Inflammatory macrophage treated with lipopolysaccharide for 4 hours (primary cell): ENCODE measurements at places on chromosomes 5 and 9.

GRCh38 chr9:89448381-89448780 lies 49.5 kb downstream of the SEMA4D start:
- no peak for DNase-seq

DNA sequence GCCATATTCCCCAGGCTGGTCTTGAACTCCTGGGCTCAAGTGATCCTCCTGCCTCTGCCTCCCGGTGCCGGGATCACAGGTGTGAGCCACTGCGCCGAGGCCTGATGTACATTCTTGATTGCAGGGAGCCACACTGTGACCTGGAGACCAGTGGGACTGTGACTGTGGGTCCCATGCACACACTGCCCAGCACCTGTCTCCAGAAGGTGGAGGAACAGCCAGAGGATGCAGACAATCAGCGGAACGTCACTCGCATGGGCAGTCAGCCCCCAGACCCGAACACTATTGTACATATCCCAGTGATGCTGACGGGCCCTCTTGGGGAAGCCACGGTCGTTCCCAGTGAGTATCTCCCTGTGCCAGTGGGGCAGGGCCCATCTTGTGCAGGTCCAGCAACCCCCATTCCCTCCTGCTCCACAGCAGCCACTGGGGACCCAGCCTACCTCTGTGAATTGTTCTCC lies 147.3 kb downstream of the CACNA1B start:
- no peak for DNase-seq

DNA sequence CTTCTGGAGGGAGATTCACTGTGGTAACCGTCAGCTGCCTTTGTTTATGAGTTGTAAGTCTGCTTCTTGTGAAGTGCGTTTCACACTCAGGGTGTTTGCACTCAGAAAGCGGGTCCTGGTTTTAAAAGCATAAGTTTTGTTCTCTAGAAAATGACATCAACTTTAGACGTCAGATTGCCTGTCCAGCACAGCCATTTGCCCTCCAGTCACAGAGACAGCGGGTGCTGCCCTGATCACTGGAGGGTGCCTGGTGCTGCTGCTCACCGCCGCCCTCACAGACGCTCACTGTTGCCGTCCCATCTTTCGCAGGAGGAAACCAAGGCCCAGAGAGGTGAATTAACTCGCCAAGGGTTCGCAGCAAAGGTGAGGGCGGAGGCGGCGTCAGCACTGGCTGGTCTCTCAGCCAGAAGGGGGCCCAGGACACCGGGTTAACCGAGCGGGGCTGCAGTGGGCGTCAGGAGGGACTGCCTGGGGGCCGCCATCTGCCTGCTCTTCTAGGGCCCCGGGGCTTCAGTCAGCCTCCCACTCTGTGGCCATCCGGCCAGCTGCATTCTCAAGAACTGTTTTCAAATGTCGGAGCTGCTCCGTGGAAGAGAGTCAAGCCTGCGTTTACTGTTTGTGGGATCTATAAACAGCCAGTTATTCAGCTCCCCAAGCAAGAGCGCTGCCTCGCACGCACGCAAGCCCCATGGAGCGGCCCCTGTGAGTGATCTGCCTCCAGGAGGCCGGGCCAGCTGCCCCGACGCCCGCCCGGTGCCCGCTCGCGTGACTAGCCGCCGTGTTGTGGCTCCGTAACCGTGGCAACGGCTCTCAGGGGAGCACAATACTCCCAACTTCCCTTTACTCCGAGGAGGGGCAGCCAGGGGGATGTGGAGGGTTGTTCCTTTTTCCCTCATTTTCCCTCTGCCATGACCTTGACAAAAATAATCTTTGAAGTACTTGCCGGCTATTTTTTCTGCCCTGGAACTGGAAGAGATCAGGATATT lies 43.4 kb upstream of the EXOC3 start:
- DNase-seq: peak; percentile 77

GRCh38 chr5:109291090-109291489 lies 118.7 kb downstream of the PJA2 start:
- DNase-seq: no peak

DNA sequence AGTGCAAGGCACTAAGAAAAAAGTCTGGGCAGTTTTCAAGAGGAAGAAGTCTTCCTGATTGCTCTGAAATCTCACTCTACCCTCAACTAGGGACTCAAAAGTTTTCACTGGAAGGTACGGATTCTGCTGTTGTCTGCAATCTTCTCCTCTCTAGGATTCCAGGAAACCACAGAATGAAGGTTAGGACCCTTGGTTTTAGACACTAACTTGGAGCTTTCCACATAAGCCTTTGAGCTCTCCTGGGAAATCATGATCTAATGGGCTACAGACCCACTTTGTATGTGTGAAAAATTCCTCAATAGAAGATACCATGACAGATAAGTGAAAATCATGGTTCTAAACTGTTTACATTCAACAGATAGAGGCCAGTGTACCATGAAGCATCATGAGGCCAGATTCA lies 265.1 kb downstream of the PSAT1 start:
- DNase-seq: no peak

DNA sequence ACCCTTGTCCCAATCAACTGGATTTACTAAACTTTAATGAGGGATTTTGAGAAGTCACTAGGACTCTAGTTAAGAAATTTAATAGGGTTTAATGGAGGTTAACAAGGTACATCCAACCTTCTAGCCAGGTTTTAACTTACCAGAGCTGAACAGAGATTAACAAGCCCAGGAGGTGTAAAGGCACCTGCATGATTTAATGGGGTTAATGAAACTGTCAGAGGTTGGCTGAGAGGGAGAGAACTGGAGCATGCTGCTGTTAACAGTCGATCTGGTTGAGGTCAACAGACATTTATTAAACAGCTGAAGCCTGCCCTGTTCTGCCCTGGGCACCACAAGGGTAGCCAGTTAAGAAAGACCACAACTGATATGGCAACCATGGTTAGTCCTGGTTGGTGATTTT lies 13.6 kb downstream of the HAND1 start:
- no peak for DNase-seq
